Activated naive CD4-positive, alpha-beta T cell (primary cell): ENCODE measurements at places on chromosomes 5 and 9.

GRCh38 chr9:107279086-107279485 lies 4.0 kb upstream of the RAD23B start:
- DNase-seq, result no peak

DNA sequence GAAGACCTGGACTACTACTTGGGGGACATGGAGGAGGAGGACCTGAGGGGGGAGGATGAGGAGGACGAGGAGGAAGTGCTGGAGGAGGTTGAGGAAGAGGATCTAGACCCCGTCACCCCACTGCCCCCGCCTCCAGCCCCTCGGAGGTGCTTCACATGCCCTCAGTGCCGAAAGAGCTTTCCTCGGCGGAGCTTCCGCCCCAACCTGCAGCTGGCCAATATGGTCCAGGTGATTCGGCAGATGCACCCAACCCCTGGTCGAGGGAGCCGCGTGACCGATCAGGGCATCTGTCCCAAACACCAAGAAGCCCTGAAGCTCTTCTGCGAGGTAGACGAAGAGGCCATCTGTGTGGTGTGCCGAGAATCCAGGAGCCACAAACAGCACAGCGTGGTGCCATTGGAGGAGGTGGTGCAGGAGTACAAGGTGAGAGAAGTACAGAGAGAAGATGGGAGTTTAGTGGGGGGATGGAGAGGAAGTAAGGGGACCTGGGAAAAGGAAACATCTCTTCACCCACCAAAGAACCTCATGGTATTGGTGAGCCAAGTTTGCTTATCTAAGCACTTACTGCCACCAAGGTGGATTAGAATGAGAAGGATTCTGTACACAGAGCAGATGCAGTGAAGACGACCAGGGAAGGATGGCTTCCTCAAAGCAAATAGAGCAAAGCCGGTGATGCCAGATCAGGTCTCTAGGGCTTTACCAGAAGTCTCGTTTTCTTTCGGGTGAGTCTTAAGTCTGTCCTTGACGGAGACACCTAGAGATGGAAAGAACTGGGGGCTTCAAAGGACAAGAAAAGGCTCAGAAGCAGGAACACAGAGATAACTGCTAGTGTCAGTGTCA lies 1.5 kb downstream of the TRIM41 start:
- DNase-seq, result no peak

GRCh38 chr5:5585751-5586341 lies 163.4 kb downstream of the ICE1 start:
- no peak for DNase-seq

GRCh38 chr9:124261736-124262648 lies 4.2 kb downstream of the NEK6 start:
- DNase-seq, result no peak

- DNase-seq, result no peak
These were observed 8.8 kb upstream of the PGGT1B start for GRCh38 chr5:115271295-115272050.
